ENCODE measurements at places on chromosomes 1 and 21.

- peaks cover 16% of the 10 kb centered on the region for H3K27me3 ChIP-seq
- no peaks in the 10 kb centered on the region for H3K36me3 ChIP-seq
- H3K4me1 ChIP-seq, result peaks cover 20% of the 10 kb centered on the region
Measured at GRCh38 chr21:38505654-38506523, 7.6 kb upstream of the ERG start.

DNA sequence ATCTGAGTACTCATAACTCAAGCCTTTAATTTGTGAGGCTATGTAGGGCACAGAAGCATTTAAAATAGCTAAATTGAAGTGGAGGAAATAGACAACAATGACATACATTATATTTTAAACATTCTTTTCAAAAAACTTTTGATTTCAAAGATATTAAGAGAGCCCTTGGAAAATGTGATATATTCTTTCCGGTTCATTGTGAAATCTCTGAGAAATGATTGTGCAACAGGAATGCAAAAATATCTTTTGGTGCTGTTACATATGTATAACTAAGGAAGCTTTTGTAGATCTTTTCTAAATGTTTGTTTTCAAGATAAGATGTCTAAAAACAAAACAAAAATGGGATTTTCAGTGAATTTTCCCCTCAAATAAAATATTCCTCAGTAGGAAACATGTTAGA is 185.2 kb downstream of the LEPR start:
- no peaks in the 10 kb centered on the region for H3K27me3 ChIP-seq
- H3K36me3 ChIP-seq, result no peaks in the 10 kb centered on the region
- H3K4me3 ChIP-seq, result no peak overlapping the region
- H3K27ac ChIP-seq, result no peak overlapping the region
- DNase-seq, result no peak

DNA sequence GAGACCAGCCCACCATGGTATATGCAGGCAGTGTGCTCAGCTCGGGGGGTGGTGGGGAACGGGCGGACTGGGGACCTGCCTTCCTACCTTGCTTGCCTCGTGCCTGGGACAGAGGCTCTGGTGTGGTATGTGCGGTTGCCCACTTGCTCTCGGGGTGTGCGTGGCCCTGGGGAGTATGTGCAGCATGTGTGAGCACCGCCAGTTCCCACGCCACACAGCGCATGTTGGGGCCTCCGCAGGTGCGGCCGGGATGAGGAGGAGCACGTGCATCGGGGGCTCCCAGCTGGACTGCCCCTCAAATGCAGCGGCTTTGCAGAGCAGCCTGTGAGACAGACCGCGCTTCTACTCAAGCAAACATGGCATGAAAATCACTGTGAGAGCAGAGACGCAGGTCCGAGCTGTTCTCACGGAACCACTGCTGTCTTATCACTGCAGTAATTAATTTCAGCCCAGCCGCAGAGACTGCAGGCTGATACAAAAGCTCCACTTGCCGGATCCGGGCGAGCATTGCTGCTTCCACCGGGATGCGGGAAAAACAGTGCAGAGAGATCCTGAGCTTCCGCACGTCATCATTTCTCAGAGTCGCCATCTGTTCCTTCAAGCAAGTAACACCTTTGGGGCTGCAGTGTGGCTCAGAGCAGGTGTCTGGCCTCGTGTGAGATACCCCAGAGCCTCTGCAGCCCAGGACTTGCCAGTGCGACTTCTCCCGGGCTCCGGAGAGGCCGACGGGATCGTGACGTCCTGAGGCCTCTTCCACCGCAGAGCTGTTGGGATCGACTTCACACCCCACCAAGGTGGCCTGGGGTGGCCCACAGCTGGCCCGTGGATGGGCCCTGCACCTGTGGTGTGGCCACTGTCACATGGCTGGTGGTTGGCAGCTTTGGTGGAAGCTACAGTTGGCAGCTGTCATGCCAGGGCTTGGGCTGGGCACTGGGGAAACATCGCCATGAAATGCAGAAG is 92.6 kb upstream of the ACTRT2 start:
- H3K36me3 ChIP-seq, result peaks cover 9% of the 10 kb centered on the region
- no peak overlapping the region for H3K4me3 ChIP-seq
- DNase-seq, result no peak
- no peaks in the 10 kb centered on the region for H3K4me1 ChIP-seq
- H3K27me3 ChIP-seq, result peaks cover 1% of the 10 kb centered on the region
- H3K27ac ChIP-seq, result no peak overlapping the region

DNA sequence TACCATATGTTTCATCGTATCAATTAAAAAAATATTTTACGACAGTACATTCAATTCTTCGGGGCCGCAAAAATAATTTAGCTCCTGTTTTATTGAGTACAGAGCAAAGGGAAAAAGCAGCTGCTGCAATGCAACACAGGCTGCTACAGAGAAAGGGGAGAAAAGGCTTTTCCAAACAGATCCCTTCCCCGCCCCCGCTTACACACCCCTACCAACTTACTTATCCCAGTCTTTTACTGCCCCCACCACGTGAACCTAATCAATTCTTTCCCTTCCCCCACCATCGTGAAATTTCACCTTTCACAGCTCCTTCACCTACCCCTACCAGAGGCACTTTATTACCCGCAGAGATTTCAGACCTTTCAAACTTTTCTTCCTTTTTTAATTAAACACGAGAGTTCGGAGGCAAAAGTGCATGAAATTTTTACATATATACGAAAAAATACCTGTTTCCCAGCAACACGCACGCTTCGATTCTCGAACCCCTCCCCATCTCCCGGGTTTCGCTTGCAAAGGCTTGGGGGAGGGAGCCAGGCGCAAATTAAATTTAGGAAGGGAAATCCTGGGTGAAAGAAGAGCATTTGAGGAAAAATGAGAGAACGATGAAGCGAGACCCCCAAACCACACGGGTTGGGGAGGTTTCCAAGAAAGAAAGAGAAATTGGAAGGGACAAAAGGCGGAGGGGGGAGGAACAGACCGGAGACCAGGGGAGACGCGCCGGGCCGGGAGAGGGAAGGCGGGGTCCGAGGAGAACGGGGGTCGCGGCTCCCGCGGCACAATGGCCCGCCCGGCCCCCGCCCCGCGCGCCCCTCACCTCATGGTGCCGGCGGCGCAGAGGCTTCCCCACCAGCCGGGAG is 823 bp downstream of the ENAH start:
- peak overlapping the region; percentile 89 for H3K27ac ChIP-seq
- DNase-seq, result no peak
- no peaks in the 10 kb centered on the region for H3K27me3 ChIP-seq

- H3K27me3 ChIP-seq, result peaks cover 39% of the 10 kb centered on the region
- H3K4me3 ChIP-seq, result peak overlapping the region; percentile 83
- H3K4me1 ChIP-seq, result peaks cover 7% of the 10 kb centered on the region
- no peak for DNase-seq
- no peaks in the 10 kb centered on the region for H3K36me3 ChIP-seq
Measured at GRCh38 chr1:203327684-203328457, 22.6 kb downstream of the BTG2 start.

GRCh38 chr1:97919585-97920261 is 1.1 kb downstream of the DPYD start:
- DNase-seq, result no peak
- peaks cover 64% of the 10 kb centered on the region for H3K4me1 ChIP-seq
- H3K27ac ChIP-seq, result peak overlapping the region; percentile 79
- H3K36me3 ChIP-seq, result peaks cover 13% of the 10 kb centered on the region

GRCh38 chr1:193060406-193060805 is 994 bp downstream of the RO60 start:
- DNase-seq, result no peak
- peaks cover 19% of the 10 kb centered on the region for H3K36me3 ChIP-seq
- H3K4me1 ChIP-seq, result peaks cover 50% of the 10 kb centered on the region
- peak overlapping the region; percentile 97 for H3K4me3 ChIP-seq

DNA sequence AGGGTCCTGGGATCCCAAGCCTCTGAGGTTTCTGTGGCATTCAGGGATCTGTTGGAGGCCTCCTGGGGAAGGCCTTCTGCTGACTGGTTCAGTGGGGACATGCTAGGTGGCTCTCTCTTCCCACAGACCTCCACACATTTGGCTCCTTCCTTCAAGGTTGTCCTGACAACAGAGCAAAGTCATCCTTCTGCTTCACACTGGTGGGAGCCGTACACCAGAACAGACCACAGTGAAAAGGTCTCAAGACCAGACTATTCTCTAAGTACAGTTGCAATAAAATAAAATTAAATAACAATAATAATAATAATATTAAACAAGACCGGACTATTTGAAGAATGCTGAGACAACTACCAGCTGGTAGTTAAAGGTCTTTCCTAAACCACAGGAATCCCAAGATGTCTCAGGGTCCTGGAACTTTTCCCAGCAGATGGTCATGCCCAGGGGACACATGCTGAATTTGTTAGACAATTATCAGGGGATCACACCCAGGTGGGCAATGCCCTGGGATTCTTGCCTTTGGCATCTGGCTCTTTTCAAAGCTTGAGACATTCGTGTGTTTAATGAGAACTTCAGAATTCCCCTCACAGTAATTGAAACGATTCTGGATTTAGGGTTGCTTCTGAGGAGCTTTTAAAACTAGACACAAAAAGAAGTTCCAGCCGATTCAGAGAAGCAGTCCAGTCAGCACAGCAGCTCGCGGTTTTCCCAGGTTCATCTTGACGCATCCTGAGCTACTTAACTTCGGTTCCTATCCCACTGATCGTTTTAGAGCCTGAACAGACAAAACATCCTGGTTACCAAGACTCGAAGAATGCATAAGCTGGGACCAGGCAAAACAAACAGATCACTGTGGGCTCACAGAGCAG is 22.9 kb downstream of the HTR1D start:
- H3K27ac ChIP-seq, result peak overlapping the region; percentile 97
- H3K36me3 ChIP-seq, result no peaks in the 10 kb centered on the region
- peak; percentile 97 for DNase-seq
- H3K27me3 ChIP-seq, result no peaks in the 10 kb centered on the region

GRCh38 chr1:212678456-212679410 is 20.9 kb downstream of the BATF3 start:
- peaks cover 1% of the 10 kb centered on the region for H3K4me1 ChIP-seq
- H3K36me3 ChIP-seq, result no peaks in the 10 kb centered on the region
- H3K27ac ChIP-seq, result no peak overlapping the region
- DNase-seq, result no peak

- DNase-seq, result peak; percentile 25
- H3K4me3 ChIP-seq, result no peak overlapping the region
- H3K4me1 ChIP-seq, result peaks cover 27% of the 10 kb centered on the region
- no peak overlapping the region for H3K27ac ChIP-seq
- peaks cover 7% of the 10 kb centered on the region for H3K36me3 ChIP-seq
Measured at GRCh38 chr1:30087465-30087864, 635.9 kb downstream of the MATN1 start.

GRCh38 chr21:35895598-35895997 is 164.7 kb downstream of the SETD4 start:
- H3K27ac ChIP-seq, result no peak overlapping the region
- H3K36me3 ChIP-seq, result no peaks in the 10 kb centered on the region
- no peak overlapping the region for H3K4me3 ChIP-seq
- no peaks in the 10 kb centered on the region for H3K4me1 ChIP-seq
- DNase-seq, result no peak

- peaks cover 4% of the 10 kb centered on the region for H3K27me3 ChIP-seq
- no peak overlapping the region for H3K4me3 ChIP-seq
- no peak overlapping the region for H3K27ac ChIP-seq
- H3K36me3 ChIP-seq, result no peaks in the 10 kb centered on the region
- DNase-seq, result no peak
- no peaks in the 10 kb centered on the region for H3K4me1 ChIP-seq
Measured at GRCh38 chr1:242201090-242201489, 202.2 kb upstream of the MAP1LC3C start.

- no peaks in the 10 kb centered on the region for H3K36me3 ChIP-seq
- H3K4me1 ChIP-seq, result peaks cover 28% of the 10 kb centered on the region
- H3K27ac ChIP-seq, result no peak overlapping the region
- H3K4me3 ChIP-seq, result peak overlapping the region; percentile 45
- H3K27me3 ChIP-seq, result no peaks in the 10 kb centered on the region
Measured at GRCh38 chr21:21436012-21436534, 437.9 kb downstream of the NCAM2 start.

GRCh38 chr1:204697893-204698292 is 12.4 kb upstream of the LRRN2 start:
- H3K27ac ChIP-seq, result no peak overlapping the region
- DNase-seq, result no peak
- H3K27me3 ChIP-seq, result peaks cover 47% of the 10 kb centered on the region

GRCh38 chr1:113142791-113143190 is 69.8 kb downstream of the LRIG2 start:
- no peak overlapping the region for H3K4me3 ChIP-seq
- H3K27me3 ChIP-seq, result no peaks in the 10 kb centered on the region
- H3K27ac ChIP-seq, result peak overlapping the region; percentile 84
- H3K4me1 ChIP-seq, result peaks cover 40% of the 10 kb centered on the region
- no peaks in the 10 kb centered on the region for H3K36me3 ChIP-seq

DNA sequence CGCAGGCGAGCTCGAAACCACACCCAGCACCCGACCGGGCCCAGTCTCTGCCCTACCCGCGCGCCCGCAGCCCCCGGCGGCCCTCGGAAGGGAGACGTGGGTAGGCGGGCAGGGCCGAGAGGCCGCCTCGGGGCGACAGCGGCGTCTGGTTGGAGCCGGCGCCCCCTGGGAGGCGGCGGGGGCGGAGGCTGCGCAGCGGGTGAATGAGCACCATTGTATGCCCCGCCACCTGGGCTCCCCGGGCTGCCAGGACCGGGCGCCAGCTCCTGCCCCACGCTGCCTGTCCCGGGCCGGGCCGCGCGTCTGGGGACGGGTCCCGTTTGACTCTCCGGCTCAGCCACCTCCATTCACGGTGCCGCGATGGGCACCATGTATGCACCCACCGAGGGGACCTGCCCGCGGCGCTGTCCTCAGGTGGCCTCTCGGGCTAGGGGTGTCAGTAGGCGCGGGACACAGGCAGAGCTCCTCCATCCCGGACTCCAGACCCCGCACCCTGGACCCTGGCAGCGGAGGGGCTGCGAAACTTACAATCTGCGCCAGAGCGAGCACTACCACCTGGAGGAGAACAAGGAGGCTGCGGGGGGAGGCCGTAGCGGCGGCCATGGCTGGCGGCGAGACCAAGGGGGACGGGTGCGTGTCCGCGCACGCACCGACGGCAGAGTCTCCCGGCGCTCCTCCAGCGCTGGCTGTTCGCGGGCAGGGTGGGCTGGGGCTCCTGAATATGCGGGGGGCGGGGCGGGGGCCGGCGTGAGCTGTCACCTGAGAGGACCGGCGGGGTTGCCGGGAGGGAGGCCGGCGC is at the start of gene COL9A2:
Gene COL9A2 (minus strand): TSS at position 692 of the 799 bp plus-strand sequence. CDS start 89 bp downstream, at position 603.
- peaks cover 27% of the 10 kb centered on the region for H3K4me1 ChIP-seq
- peaks cover 33% of the 10 kb centered on the region for H3K27me3 ChIP-seq
- H3K27ac ChIP-seq, result no peak within 1 kb of the TSS
- H3K4me3 ChIP-seq, result peak within 1 kb of the TSS; percentile 78
- DNase-seq, result no peak
- H3K36me3 ChIP-seq, result no peaks in the 10 kb centered on the region
